Central memory CD8-positive, alpha-beta T cell (primary cell): ENCODE measurements at places on chromosomes 3 and 15.

- DNase-seq: no peak
- no peaks in the 10 kb centered on the region for H3K4me1 ChIP-seq
- H3K36me3 ChIP-seq: no peaks in the 10 kb centered on the region
- no peak overlapping the region for H3K27ac ChIP-seq
- H3K27me3 ChIP-seq: no peaks in the 10 kb centered on the region
- H3K4me3 ChIP-seq: no peak overlapping the region
Measured at GRCh38 chr3:175029828-175030227, 170.7 kb downstream of the NAALADL2 start.

DNA sequence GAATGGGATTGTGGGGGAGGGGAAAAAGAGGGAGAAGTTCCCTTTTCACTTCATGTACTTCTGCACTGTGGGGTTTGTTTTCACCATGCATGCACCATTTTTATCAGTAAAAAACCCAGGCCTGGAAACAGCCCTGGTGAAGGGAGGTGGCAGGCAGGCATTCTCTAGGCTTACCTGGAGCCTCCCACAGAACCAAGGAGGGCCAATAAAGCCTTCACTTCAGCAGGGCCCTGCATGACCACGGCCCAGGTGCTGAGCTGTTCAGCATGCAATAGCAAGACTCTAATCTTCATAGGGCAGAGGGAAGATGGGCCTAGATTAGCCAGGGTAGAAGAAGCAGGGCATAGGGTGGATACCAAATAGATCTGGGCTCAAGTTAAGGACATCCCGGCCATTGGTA, 49.6 kb downstream of the SCN5A start:
- no peak for DNase-seq
- peaks cover 34% of the 10 kb centered on the region for H3K27me3 ChIP-seq
- no peaks in the 10 kb centered on the region for H3K4me1 ChIP-seq
- H3K4me3 ChIP-seq: no peak overlapping the region
- no peak overlapping the region for H3K27ac ChIP-seq
- no peaks in the 10 kb centered on the region for H3K36me3 ChIP-seq

GRCh38 chr3:58874795-58875194, 175.0 kb downstream of the CFAP20DC start:
- no peak overlapping the region for H3K27ac ChIP-seq
- H3K4me1 ChIP-seq: no peaks in the 10 kb centered on the region
- H3K36me3 ChIP-seq: no peaks in the 10 kb centered on the region
- no peak for DNase-seq
- H3K4me3 ChIP-seq: no peak overlapping the region

- H3K27me3 ChIP-seq: no peaks in the 10 kb centered on the region
- H3K27ac ChIP-seq: no peak overlapping the region
- no peak for DNase-seq
- no peaks in the 10 kb centered on the region for H3K4me1 ChIP-seq
- no peak overlapping the region for H3K4me3 ChIP-seq
Measured at GRCh38 chr3:135565546-135565945, 400.0 kb upstream of the PPP2R3A start.

DNA sequence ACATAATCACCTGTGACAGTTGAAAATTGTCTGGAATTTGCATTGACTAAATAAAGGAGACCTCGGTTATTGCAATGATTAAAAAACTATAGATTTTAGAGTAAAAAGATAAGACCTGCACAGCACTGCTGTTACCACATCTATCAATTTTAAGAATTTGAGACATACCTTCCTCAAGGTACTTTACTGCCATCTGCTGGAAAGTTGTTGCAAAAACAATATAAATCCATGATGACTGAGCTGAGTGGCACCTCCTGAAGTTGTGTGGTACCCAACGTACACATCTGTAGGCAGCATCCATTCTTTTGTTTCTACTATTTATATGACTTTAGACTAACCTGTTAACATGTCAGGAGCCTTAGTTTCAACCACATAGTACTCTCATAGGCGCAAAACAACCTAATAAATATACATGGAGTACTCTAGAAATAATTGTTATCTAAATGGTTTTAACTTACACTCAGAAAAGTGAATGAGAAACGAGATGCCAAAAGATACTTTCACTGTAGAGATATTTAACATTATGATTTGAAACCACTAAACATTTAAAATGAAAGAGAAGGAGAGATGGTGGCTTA, 106.7 kb downstream of the GHSR start:
- no peak for DNase-seq
- no peak overlapping the region for H3K4me3 ChIP-seq
- H3K27me3 ChIP-seq: no peaks in the 10 kb centered on the region
- H3K4me1 ChIP-seq: no peaks in the 10 kb centered on the region
- peaks cover 32% of the 10 kb centered on the region for H3K36me3 ChIP-seq
- no peak overlapping the region for H3K27ac ChIP-seq

DNA sequence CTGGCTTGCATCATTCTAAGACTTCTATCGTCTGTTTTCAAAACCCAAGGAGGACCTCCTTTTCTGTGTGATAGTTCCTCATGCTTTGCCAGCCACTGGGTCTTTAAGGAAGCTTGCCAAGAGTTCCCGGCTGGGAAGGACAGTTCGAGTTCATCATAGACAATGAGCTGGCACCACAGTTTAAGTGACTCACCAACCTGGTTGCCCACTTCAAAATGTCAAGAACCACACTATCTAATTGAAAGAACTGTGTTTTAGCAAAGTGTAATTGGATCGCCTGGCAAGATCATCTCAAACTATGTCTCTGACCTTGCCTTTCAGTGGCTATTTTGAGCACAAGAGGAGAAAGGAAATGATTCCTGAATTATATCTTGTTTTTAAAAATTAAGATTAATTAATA, 27.9 kb downstream of the SOX2 start:
- no peak overlapping the region for H3K27ac ChIP-seq
- H3K4me1 ChIP-seq: no peaks in the 10 kb centered on the region
- no peak overlapping the region for H3K4me3 ChIP-seq
- H3K27me3 ChIP-seq: no peaks in the 10 kb centered on the region
- H3K36me3 ChIP-seq: no peaks in the 10 kb centered on the region
- no peak for DNase-seq

- no peak overlapping the region for H3K4me3 ChIP-seq
- no peak overlapping the region for H3K27ac ChIP-seq
- no peak for DNase-seq
- H3K36me3 ChIP-seq: peaks cover 22% of the 10 kb centered on the region
Measured at GRCh38 chr3:127610105-127610504, 11.9 kb downstream of the MCM2 start.

DNA sequence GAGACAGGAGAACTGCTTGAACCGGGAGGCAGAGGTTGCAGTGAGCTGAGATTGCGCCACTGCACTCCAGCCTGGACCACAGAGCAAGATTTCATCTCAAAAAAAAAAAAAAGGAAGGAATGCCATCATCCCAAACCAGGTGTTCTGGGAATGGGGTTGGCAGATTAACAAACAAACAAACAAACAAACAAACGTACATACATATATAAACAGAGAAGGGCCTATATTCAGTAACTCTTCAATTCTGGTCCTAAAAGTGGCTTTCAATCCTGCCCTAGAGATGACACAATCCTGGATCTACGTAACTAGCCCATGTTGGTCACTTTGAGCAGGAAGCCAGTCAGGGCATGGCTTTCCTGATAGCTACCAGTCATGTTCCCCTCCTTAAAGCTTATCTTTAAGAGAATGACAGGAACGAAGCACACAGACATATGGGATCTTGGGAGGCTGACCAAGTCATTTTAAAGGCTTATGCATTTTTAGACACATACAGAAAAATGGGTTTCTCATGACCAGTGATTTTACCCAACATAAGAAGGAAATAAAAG, 29.9 kb upstream of the RAB11A start:
- H3K4me1 ChIP-seq: peaks cover 6% of the 10 kb centered on the region
- H3K4me3 ChIP-seq: no peak overlapping the region

DNA sequence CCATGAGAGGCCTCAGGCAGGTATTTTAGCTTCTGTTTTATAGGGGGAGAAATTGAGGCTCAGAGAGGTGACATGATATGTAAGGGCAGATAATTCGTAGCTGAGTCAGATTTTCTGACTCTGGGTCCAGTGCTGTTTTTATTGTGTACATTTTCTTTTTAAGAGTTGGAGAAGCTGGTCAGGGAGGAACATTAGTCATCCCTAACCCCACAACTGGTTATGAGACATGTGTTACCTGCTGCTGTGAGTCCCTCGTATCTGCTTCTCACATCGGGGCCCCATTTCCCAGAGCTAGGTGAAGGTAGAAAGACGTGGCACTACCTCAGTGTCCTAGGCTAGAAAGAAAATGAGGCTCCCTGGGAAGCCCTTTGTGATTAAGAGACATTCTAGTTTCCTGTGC, 28.6 kb downstream of the GALNT15 start:
- H3K4me3 ChIP-seq: no peak overlapping the region
- H3K27me3 ChIP-seq: peaks cover 35% of the 10 kb centered on the region
- H3K4me1 ChIP-seq: no peaks in the 10 kb centered on the region
- H3K27ac ChIP-seq: no peak overlapping the region
- no peak for DNase-seq

DNA sequence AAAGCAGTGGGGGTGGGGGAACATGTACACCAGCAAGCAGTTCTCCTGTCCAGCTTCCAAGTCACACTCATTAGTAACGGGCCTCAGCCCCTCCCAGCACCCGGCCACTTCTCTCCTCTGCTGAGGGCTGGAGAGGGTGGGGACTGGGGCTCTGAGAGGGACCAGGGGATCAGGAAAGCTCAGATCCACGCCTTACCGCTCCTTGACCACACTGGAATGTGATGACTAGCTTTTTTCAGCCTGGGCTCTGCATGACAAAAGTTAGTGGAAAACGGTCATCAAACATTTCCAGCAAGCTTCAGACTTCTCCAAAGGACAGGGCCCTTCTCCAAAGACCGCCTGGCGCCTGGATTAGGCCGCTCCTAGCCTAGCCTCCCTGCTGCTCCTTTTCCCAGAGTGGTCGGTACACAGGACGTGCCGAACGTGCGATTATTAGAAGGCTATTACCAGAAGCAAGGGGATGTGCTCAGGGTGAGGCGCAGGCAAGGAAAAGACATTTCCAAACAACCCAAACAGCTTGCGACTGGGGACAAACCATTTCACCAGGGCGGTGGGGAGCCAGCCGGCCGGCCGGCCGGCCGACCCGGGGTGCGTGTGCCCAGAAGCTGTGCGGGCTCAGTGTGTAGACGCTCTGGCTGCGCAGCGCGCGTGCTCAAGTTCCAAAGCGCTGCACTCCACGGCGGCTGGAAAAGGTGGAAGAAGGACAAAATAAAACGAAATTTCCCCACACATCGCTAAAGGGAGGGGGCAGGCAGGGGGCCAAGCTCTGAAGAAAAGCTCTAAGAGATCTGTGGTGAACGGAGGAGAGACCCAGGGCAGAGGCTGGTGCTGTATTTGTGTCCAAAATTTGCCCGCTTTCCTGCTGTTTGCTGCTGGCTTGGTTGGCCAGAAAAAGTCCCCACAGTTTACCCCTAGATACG, 51.0 kb upstream of the SSR3 start:
- no peak for DNase-seq
- peak overlapping the region; percentile 77 for H3K4me3 ChIP-seq
- H3K27ac ChIP-seq: no peak overlapping the region
- no peaks in the 10 kb centered on the region for H3K4me1 ChIP-seq
- peaks cover 3% of the 10 kb centered on the region for H3K36me3 ChIP-seq

- H3K4me3 ChIP-seq: peak overlapping the region; percentile 78
- DNase-seq: no peak
- H3K27me3 ChIP-seq: no peaks in the 10 kb centered on the region
- peaks cover 78% of the 10 kb centered on the region for H3K4me1 ChIP-seq
Measured at GRCh38 chr3:141410408-141410807, 42.1 kb downstream of the ZBTB38 start.
